ENCODE measurements at places on chromosomes 7 and 10.

GRCh38 chr7:124033095-124033806, 384 bp upstream of the TMEM229A start:
- no peak for DNase-seq

- DNase-seq, result no peak
Measured at GRCh38 chr10:35236739-35237138, 99.6 kb upstream of the CCNY start.

- DNase-seq, result no peak
Measured at GRCh38 chr10:86953747-86954680, 3.4 kb downstream of the MMRN2 start.

GRCh38 chr7:130228840-130229502, 21.3 kb downstream of the SSMEM1 start:
- DNase-seq, result no peak

DNA sequence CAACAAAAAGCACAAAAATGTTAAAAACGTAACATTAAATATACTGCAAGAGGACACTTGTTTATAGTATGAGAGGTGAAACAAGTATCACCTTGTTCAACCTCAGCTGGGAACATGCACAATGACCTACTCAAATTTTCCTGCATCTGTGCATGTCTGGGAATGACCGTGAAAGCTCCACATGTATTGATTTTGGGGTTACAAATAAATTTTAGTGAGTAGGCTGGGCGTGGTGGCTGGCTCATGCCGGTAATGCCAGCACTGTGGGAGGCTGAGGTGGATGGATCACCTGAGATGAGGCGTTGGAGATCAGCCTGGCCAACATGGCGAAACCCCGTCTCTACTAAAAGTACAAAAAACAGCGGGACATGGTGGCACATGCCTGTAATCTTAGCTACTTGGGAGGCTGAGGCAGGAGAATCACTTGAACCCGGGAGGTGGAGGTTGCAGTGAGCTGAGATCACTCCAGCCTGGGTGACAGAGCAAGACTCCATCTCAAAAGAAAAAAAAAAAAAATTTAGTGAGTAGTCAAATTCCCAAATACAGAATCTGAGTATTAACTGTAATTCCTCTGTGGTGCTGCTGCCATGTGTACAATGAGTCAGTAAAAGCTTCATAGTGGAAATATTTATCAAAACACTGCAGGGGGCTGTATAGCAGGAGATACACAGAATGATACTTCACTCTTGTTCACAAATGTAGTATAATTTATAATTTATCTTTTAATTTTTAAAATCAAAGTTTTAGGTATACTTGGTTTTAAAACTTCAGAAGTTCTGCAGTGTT, 41.1 kb downstream of the SUGCT start:
- no peak for DNase-seq

- no peak for DNase-seq
Measured at GRCh38 chr7:14666304-14666703, 236.2 kb downstream of the DGKB start.

DNA sequence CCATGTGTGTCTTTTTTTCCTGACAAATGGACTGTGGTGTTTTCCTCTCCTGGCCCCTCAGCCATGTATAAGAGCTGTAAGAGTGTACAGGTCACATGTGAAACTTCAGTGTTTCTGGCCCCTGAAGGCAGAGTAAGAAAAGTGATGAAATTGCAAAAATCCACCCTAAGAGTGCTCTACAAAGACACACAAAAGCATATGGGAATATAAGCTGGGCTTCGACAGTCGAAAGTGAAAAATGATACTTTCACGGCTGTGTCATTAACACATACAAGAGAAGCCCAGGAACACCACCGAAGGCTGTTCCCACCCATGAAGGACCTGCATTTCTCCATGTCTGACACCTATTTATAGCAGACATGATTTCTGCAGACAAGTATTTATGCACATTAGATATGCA, 192.2 kb downstream of the PARD3 start:
- no peak for DNase-seq

- DNase-seq, result no peak
Measured at GRCh38 chr10:12846718-12847117, 154.8 kb downstream of the CCDC3 start.

All from activated CD4-positive, alpha-beta T cell treated with anti-CD3 and anti-CD28 coated beads for 1 hour (primary cell).